ENCODE measurements at places on chromosomes 13 and 19. TPM values are rescaled to one million over a fixed set of nuclear protein-coding genes. Genes with fewer than 3 reads are reported as not detected.

GRCh38 chr19:1811942-1812425, at the start of gene ATP8B3:
TSS of gene ATP8B3 (minus strand) at chr19:1812276. CDS start at chr19:1811736, 540 bp downstream.
- DNase-seq: no peak

GRCh38 chr13:62933809-62934208, 1518.2 kb upstream of the PCDH20 start:
- DNase-seq: no peak

GRCh38 chr13:113928685-113929627, 44.9 kb downstream of the C13orf46 start:
- no peak for DNase-seq

NALCN gene
- total RNA-seq: not detected

DNA sequence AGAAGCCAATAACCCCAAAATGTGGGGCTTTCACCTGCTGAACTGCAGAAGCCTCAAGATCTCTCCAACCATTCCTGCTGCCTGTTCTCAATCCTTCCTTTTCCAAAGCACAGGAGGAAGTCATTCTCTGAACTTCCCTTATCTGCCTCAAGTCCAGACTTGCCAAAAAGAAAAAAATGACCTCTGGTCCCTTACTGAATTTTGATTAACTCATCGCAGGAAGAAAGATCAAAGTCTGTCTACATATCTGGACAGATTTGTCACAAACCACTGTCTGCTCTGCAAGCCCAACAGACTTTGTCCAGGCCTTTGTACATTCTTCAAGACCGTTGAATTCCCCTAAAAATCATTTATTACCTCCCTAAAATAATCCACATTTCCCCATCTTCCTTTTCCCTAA, 126.5 kb upstream of the NBEA start:
- no peak for DNase-seq

COL4A1 gene
- not detected for total RNA-seq

DNA sequence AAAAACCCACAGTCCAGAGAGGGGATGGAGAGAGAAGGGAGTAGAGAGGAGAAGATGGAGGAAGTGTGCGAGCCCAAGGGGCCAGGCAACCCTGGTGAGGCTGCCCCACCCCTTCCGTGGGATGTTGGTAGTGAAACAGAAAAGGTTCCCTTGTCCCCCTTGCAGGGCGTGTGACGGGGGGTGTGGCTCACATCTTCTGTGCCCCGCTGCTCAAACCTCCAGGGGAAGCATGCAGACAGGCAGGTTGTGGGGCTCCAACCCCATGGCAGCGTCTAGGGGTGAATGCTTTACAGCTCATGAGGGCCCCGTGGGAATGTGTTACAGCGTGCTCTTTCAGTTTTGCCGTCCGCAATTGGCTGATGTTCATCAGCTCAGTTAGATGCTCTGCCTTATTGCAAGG, 14.7 kb upstream of the EVI5L start:
- peak; percentile 23 for DNase-seq

- DNase-seq: no peak
These were observed 15.4 kb downstream of the AP1M1 start for GRCh38 chr19:16213076-16213475.

C1QTNF9 gene
- not detected for total RNA-seq

- DNase-seq: no peak
These were observed 22.3 kb downstream of the ZSWIM9 start for GRCh38 chr19:48192750-48193149.

JSRP1 gene
- 0.82 TPM for total RNA-seq

DNA sequence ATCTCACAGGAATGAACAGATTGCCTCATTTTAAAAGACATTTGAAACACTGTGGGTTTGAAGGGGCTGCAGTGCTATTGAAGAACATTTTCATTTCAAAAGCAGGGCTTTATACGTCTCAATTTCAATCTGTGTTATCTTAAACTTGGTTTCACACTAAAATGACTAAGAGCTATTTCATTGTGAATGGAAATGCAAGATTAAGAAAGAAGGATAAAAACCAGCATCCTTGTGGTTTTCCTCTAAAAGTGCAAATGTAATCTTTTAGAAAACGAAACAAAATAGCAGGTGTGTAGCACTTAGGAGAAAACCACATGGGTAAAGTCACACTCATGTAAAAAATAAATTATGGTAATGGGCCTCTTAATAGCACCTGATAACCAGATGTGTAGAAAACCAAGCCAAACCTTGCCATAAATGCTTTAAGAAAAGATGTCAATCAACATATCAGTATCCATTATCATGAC, 397.7 kb downstream of the GPC6 start:
- DNase-seq: no peak

STXBP2 gene
- 409 TPM for total RNA-seq

GRCh38 chr13:51317262-51317661, 22.2 kb upstream of the SERPINE3 start:
- no peak for DNase-seq

ZNF829 gene
- total RNA-seq: 5.5 TPM

SIGLEC8 gene
- not detected for total RNA-seq

DNA sequence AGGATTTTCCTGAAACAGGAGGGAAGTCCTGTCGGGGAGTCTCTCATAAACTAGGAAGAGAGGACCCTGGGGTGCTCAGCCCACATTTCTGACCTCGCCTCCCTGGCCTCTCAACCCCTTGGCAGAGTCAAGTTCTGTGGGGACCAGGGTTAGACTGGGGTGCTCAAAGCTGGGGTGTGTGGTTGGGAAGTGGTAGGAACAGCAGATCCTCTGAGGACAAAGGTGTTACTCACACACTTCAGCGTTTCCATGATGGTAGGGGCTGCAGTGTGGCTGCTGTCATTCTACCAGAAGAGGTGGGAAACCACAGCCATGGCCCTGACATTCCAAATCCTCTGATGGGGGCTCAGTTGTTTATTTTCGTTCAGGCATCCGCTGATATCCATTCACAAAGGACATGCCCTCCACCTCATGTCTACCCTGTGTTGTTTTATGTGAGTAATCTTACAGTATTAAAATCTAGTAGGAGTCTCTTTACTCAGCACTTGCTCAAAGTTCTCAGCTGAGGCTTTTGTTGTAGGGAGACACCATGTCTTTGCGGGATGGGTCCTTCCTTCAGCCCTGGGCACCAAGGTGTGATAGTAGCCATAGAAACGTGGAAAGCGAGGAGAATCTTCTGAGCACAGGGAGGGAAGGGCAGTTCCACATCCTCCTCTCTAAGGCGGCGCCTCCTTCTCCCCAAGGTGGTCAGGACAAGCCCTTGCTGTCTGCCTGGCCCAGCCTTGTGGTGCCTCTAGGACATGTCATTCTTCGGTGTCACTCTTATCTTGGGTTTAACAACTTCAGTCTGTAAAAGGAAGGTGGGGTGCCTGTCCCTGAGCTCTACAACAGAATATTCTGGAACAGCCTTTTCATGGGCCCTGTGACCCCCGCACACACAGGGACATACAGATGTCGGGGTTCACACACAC, 1.5 kb downstream of the KIR2DL3 start:
- no peak for DNase-seq

DNA sequence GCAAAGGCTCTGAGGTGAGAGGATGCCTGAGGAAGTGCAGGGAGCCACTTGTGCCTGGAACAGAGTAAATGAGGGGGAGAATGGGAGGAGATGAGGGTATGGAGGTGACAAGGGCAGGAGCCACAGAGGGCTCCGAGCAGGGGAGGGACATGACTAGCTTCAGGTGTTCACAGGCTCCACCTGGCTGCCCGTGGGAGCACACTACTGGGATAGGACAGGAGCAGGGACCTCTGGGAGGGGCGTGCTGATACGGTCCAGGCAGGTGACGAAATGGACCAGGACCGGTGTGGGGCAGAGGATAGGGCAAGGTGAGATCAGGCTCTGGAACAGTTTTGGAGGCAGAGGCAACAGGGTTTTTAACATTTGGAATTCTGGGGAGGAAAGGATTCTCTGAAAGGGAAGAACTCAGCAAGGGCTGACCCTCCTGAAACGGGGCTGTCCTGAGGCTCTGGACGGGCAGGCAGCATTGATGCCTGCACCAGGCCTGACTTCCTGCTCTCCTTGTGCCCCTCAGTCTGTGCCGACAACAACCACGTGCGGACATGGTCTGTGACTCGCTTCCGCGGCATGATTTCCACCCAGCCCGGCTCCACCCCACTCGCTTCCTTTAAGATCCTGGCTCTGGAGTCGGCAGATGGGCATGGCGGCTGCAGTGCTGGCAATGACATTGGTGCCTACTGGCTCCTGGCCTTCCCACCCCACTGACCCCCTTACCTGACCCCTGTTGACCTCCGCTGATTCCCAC, 11.6 kb downstream of the SHKBP1 start:
- DNase-seq: no peak

KLK15 gene
- not detected for total RNA-seq

RDH8 gene
- total RNA-seq: not detected

CAMSAP3 gene
- total RNA-seq: 0.24 TPM

ATP4A gene
- not detected for total RNA-seq

DNA sequence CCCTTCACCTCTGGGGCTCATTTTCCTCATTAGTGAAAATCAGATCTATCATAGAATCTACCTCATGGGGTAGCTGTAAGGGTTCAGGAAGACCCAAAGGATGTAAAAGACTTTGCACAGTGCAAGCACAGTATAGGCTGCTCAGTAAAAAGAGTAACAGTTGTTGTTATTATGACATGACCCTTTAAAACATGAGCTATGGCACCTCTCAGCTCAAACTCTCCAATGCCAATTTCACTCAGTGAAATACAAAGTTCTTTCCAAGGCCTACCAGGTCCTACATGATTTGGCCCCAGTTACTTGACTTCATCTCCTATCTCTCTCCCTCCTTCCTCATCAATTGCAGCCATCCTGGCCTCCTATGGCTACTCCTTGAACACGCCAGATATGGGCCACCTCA, 4.9 kb downstream of the SMG9 start:
- DNase-seq: no peak

AKT2 gene
- total RNA-seq: 292 TPM

PRR22 gene
- 4.2 TPM for total RNA-seq

DNA sequence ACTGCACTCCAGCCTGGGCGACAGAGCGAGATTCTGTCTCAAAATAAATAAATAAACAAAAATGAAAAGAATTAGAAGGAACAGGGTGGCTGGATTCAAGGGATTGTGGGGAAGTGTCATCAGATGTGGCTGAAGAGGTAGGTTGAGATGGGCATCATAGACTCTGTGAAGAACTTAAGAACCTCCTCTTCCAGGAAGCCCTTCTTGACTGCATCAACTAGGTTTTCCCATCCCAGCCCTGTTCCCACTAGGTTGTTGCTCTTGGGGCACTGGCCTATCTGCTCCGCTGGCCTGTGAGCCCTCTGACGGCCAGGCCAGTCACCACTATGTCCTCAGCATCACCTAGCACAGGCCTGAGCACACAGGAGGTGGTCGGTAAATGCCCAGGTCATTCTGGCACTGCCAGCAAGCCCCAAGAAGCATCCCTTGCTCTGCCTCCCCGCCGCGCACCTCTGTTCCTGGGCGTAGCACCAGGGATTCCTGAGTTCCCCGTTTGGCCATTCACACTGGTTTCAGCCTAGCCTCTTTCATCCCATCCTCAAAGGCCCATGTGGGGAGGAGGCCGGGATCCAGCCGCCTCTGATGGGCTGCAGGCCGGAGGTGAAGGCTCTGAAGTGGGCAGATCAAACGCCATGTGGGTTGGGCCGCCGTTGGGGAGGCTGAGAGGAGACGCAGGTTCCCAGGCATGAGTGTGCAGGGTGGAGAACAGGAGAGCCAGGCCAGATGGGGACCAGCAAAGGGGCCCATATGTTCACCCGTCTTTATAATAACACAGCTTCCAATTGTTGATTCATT, 27.6 kb upstream of the SLC1A5 start:
- no peak for DNase-seq

DNA sequence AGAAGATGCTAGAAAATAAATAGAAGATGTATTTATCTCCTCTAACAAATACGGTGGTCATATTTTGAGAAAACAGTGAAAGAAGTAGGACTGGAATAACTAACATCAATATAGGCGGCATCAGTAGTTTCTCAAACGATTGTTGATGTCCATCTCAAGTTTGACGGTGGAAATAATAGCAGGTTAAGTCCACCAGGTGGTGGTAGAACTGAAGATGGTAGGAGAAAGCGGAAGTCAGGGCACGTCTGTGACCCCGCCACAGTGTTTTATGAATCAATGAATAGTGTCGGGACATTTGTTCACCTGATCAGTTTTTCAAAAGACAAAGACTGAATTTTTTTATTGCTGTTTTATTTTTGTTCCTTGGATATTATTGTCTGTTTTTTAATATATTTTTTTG, 706.4 kb upstream of the SLC10A2 start:
- DNase-seq: no peak

DNA sequence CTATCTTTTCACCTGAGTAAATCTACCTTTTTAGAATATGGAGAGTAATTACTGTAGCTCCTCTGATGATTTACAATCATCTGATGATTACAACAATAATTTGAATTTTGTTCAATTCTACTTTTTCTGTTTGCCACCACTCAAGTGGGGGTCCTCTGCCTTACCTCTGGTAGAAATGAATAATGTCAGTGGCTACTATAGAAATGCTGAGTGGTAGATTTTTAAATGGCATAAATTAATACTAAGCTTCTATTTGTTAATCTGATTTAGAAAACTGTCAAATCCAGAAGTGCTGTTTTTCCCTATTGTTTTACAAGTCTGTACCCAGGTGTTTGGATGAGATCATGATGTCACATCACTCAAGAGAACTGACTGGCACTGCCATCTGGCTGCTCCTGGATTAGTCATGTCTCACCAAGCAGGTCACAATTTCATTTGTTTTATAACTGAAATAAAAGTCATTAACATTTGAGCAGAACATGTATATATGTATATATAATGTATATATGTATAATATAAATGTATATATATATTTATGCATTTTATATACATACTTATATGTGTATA, 494.8 kb downstream of the TBC1D4 start:
- no peak for DNase-seq

Data from natural killer cell (primary cell).